Stimulated activated CD4-positive, alpha-beta T cell treated with anti-CD3 and anti-CD28 coated beads, Interleukin-1b, Interleukin-23, amount 100 ng/mL, for 24 hours (primary cell): ENCODE measurements at places on chromosomes 7 and 10.

DNA sequence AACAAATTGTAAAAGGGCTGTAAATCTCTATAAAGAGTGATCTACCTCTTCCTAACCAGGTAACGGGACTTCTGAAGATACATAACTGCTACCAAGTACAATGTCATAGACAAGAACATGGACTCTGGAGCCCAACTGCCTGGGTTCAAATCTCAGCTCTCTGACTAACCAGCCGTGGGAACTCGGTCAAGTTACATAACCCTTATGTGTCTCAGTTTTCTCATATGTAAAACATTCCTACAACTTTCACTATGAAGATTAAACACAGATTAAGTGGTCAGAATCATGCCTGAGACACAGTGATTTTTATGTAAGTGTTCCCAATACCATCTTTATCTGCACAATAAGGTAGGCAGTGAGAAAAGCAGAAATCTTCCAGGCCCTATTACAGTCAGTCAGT, 52.6 kb downstream of the ITGB1 start:
- DNase-seq = no peak

DNA sequence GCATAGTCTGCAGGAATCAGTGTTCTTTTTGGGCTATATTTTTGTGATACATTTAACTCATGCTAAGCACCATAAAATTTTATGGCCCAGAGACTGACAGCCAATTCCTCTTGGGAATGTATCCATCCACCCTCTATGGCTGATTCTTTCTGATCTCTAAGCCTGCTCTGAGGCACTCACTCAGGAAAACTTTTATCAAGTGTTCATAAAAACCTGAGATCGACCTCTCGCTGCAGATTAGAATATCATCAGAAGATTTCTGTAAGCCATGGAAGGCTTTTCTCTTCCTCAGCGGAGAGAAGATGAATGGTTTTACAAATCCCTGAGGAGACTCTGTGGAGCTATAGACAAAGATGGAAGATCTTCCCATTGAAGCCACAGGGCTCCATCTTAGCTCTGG, 489.8 kb upstream of the GHITM start:
- no peak for DNase-seq

DNA sequence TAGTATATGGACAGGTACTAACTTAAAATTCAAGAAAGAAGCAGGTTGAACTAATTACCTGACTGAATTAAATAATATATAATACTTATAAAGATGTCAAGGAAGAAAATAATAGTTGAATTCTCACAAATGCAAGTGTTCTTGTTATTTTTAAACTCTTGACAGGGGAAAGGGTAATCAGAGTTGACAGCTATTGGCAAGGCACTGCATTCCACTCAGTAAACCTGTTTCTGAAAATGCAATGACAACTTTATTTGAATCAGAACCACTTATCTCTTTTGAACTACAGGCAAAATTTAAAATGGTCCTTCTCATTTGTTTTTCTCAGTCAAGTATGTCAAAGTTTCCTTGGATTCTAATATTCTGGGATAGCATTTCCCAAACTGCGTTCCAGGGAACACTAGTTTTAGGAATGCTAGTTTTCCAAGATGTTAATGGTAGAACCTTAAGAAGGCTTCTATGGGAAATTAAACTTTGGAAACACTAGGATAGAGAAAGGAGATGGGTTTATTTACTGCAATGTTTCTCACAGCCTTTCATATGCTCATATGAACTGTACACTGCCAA, 103.7 kb upstream of the LRRN3 start:
- DNase-seq = no peak

DNA sequence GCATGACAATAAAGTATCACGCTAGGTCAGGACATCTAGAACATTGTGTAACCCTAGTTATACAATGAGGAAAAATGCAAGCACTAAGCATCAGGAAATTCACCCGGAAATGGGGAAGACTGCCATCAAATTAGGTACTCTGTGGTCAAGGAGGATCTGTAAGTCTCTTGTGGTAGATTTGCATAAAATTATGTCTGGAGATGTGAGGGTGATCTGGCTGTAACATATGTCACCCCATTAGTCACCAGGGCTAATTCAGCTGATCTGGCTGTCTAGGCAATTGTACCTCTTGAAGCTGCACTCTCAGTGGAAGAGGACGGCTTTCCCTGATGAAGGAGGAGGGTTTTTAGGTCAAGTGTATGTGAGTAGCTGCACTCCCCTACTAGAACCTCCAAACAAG, 14.8 kb downstream of the AKR1D1 start:
- no peak for DNase-seq

GRCh38 chr10:116115036-116115641, 157.9 kb downstream of the GFRA1 start:
- no peak for DNase-seq

- no peak for DNase-seq
Measured at GRCh38 chr10:25842146-25842545, 91.9 kb upstream of the MYO3A start.

DNA sequence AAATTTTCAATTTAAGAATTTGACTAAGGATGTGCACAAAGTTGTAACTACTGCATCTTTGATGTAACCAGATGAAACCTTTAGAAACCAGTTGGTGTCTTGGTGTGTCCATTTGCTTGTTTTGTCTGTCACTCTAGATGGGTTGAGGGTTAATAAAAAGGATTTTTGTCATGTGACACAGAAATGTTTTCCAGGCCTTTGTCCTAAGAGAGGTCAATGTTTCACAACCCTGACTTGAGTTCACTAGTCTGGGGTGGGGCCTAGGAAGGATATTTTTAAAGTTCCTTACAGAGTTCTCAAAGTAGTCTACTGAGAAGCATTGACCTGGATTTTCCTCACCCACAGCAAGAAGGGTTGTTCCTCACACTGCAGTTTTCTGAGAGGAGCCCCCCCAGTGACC, 90.3 kb downstream of the HERPUD2 start:
- DNase-seq = no peak

GRCh38 chr10:122864194-122864592, 15.2 kb downstream of the FAM24B start:
- DNase-seq = no peak

DNA sequence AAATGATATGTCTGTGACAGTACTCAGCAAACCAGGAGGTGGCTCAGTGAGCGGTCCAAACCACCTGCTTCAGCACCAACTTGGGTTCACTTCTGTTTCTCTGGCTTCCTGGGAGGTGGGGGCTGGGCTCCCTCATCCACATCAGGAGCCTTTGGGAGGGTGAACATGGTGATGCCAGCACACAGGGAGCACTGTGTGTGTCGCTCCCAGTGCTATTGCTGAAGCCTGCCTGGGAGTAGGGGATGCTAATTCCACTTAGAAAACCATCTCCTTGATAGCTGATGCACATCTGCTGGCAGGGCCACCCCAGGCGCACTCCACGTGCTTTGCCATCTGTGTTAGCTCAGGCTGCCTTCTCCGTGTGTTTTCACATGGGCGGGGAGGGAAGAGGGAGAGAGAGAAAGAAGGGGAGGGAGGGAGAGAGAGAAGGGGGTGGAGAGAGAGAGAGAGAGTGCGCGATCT, 58.0 kb downstream of the RAMP3 start:
- no peak for DNase-seq

- DNase-seq = no peak
Measured at GRCh38 chr10:75266945-75267344, 31.2 kb upstream of the COMTD1 start.

- no peak for DNase-seq
Measured at GRCh38 chr10:128465697-128466096, 339.5 kb upstream of the MKI67 start.

DNA sequence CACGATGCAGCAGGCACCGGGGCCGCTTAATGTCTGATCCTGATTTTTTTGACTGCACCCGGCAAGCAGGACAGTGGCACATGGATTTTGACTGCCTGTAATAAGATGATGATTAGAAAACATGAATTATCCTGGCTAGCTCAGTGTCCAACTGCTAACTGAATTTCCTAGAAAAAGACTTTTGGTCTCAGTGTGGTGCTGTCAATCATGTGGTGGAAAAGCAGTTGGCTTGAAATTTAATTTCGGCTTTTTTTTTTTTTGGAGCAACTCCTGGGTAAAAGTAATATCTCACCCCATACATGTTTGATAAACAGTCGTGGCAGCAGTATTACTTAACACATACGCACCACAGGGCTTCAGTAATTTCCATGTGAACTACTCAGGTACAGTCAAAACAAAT, 227.7 kb downstream of the FANK1 start:
- DNase-seq = no peak
